AG10803 (cell line): ENCODE measurements at places on chromosomes 16 and 17.

DNA sequence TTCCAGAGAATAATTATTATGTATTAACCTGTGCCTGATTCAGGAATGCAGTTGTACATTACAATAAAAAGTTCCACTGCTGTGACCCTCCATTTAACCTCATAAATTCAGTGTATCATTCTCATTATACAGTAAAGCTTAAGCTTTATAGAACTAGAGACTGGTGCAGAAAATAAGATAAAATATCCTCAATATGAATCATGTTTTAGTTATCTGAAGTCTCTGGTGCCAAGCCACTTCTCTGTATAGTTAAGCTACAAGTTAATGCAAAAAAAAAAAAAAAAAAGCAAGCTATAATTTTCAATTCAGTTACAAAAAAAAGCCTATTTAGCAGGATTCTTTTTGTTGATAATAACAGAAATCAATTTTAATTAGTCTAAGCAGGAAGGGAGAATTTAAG is 22.4 kb upstream of the SMIM36 start:
- DNase-seq: no peak

DNA sequence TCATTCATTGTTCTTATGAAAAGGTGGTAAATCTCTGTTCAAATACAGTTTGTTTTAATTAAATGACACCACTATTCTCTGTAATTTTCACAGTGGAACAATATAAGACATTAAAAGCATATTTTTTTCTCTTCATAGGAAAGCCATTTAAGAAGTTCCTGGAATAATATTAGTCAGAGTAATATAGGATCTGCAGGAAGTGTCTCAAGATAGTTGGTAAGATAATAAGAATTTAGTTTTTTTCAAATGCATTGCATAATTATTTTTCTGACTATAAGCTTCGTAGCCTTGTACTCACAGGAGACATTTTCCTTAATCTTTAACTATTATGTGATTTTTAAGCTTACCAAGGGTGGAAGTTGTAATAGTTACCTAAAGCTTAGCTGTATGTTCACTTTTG is 16.9 kb downstream of the STXBP4 start:
- no peak for DNase-seq

- peak; percentile 83 for DNase-seq
These were observed 2.3 kb upstream of the BORCS6 start for GRCh38 chr17:8192070-8192815.

DNA sequence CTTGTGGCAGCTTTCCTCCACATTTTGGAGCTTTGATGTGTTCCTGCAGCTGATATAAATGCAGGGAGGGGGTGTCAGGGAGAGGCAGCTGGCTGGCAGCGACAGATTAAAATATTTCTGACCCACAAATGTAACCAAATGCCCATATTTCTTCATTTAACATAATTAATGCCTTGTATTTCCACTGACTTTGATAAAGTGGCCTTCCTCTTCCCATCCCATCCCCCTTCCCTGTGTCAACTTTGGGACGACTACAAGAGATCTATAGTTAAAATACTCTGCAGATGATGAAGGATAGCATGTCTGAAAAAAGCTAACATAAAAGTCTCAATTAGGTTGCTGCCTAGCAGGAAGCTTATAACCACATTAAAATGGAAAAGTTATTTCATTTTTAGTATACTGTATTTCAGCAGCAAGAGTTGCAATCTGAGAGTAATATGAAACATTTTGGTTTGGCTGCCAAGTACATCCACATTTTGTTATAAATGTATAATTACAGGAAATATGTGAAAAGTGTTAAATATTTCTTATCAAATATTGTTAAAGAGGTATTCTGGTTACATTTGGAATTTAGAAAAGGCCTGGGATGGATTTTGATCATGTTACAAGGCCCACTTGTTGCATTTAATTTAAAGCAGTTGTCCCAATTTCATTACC is 238.7 kb upstream of the TBX2 start:
- no peak for DNase-seq

DNA sequence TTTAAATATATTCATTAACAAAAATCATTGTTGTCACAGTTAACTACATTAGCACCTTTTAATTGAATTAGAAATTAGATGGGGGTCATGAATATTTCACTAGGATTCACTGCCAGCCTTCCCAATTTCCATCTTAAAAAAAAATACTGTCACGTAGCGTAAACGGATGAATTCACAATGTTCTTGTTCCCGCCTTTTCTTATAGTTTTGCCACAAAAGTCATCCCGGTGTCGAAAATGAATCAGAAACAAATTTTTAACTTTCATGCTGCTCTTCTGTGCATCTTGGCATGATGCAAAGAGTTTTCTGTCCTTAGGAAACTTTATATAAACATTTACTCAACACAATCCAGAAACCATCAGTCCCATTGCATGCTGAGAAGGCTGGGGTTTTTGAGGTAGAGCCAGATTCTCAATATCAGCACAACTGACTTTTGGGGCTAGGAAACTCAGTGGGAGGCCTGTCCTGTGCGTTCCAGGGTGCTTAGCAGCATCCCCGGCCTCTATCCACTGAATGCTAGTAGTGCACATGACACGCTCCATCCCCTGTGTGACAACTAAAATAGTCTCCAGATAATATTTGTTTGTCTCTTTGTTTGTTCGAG is 252.9 kb upstream of the XYLT1 start:
- DNase-seq: no peak

- no peak for DNase-seq
These were observed 418.7 kb downstream of the GRIN2A start for GRCh38 chr16:9763505-9763904.

- peak; percentile 97 for DNase-seq
These were observed at the start of the genes ATP5PD and KCTD2 for GRCh38 chr17:75046407-75047289. TSS of gene ATP5PD (minus strand) at chr17:75046969. CDS start at chr17:75042650, 4,319 bp downstream. TSS of gene KCTD2 (plus strand) at chr17:75047225. CDS start at chr17:75047251, 26 bp downstream.

DNA sequence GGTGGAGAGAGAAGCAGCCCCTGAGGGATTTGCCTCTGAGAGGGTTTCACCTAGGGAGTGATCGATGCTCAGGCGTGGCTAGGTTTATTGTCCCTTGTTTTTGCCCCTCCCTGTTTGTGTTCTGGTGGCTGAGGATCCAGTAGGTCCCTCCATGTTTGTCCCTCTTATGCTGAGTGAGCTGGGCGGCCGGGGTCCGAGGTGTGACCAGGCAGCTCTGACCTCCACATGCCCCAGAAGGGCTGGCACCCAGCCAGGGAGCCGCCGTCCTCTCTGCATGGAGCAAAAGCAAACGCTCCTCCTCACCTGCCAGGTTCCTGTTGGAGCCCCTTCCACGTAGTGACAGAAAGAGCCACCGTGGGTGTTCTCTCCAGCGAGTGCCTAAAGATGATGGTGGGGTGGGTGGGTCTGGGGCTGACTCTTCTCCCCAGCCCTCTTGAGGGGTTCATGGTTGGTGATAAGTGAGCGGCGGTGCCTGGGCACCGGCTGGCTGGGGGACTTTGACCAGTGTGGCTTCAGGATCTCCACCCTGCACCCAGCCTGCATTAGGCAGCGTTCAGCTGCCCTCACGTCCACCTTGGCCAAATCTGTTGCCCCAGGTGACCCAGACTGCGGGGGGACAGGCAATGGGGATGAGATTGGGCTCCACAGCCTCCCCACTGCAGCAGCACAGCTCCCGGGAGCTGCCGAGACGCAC is 14.1 kb upstream of the NUDT16L1 start:
- DNase-seq: no peak

DNA sequence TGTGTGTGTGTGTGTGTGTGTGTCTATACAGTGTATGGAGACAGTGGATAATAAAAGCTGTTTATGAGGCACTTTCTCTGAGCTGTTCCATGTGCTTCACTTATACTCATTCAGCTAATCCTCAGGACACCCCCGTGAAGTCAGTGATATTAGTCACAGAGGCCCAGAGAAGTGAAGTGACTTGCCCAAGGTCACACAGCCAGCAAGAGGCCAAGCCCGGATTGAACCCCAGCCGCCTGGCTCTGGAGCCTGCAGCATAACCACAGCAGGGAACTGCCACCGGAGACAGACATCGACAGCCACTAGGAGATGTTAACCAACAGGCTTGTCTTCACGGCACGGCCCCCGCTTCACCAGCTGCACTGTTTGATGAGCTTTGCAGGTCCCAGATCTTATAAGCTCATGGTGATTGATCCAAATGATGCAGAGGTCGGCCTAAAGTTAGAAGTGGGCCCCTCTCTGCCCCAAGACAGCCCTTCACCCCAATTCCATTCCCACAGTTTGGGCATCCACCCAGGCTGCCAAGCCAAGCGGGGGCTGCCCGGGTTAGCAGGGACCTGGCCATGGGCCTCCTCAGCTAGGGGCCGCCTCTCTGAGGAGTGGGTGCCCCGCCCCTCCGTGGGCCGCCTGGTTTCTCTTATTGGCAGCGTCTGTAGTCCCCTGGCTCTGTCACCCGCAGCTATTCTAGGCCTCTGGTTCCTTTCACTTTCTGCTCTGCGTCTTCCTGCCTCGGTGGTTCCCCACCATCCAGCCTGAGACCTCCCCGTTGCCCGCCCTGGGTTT is 30.9 kb downstream of the SOCS1 start:
- no peak for DNase-seq

- no peak for DNase-seq
These were observed 36.1 kb upstream of the ZCCHC14 start for GRCh38 chr16:87528690-87529579.

DNA sequence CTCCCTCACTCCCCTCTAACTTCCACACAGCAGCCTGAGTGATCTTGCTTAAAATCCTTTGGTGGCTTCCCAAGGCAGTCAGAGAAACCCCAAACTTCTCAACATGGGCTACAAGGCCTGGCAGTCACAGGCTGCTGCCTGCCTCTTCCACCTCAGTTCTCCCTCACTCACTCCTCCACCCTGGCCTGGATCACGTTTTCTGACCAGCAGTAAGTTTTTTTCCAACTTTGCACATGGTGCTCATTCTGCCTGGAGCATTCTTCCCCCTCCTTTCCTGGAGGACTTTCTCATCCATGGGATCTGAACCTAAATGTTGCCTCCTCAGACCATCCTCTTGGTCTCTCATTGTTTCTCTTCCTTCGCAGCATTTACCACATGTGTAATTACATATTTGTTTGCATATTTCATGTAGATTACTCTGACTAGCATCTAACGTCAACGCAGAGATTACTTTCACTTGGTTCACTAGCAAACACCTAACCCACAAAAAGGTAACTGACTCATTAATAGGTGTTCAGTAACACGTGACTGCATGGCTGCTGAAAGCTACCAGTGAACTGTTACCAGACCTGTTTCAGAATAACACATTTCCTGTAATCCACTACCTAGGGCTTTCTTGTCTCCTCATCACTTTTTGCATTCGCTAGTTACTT is 17.1 kb downstream of the GNA13 start:
- no peak for DNase-seq

DNA sequence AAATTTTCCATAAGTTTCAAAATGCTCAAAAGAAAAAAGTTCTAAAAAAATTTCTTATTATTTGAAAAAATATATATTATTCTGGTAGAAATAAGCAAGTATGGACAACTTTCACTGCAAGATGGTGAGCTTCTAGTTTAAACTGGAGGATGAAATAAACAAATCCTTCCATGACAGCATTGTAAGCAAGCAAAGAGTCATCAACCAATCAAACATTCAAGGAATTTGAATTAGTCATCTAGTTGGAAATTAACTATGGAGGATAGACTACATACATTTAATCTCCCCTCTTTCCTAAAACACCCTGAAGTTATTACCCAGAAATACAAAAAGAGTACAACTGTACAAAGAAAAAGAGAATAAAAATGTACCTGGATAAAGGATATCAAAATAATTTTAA is 51.0 kb upstream of the IRX5 start:
- DNase-seq: peak; percentile 6

DNA sequence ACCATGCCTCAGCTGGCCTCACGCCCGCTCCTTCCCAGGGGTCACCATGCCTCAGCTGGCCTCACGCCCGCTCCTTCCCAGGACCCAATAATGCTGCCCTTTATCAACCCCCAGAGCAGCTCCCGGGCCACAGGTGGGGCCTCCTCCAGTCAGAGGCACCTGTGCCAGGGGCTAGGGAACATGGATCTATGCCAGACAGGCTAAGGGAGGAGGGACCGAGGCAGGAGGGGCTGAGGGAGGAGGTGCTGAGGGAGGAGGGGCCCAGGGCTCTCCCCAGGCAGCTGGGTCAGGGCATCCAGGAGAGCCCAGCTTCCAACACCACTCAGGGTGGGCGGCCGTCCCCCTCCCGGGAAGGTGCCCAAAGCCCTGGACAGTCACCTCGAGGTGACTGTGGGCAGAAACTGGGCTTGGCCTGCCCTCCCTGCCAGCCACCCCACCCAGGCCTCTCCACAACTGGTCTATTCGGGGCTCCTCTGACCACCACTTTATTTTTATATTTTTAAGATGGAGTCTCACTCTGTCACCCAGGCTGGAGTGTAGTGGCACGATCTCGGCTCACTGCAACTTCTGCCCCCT is 19.4 kb downstream of the UTS2R start:
- DNase-seq: no peak

DNA sequence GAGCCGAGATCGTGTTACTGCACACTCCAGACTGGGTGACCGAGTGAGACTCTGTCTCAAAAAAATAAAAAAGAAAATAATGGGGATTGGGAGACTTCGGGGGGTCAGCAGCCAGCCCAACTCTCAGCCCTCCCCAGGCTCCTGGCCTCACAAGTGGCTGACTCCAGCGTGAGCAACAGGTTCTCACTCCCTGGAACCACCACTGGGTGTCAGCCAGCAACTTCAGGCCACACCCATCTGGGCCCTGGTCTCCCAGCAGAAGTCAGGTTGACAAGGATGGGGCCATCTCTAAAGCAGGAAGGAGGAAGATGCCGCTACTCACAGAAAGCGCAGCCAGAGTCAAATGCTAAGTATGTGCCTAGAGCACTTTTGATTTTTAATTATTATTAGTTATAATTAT is 139.4 kb downstream of the C16orf78 start:
- no peak for DNase-seq

DNA sequence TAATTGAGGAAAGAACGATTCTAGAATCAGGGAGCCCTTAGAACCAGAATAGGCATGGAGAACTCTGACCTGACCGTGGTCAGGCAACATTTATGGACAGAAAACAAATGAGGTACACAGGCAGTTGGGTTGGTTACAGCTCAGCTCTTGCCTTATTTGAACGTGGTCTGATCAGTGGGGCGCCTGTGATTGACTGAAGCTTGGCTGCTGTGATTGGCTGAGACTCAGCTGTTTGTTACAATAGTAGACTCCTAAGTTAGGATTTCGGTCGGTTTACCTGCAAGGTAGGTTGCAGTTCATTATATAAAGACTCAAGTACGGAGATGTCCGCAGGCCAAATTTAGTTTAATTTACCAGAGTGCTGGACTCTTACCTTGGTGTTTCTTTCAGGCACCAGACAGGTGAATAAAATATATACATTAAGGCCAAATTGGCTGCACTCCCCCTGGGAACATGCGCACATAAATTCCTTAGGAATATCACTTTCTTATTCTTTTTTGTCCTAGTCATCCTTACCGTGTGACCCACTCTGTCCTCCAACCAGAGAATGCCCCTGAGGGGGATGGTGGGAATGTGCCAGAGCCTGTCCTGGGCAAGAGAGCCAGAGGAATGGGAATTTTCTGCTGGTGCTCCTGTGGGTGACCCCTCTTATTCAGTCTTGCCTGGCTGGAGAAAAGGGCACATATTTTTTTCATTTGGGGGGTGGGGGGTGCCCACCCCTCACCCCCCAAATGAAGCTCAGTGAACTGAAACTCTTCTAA is 7.5 kb upstream of the CSNK2A2 start:
- no peak for DNase-seq
